Right renal cortex interstitium (tissue), 3 donors: ENCODE measurements at places on chromosomes 1 and 21. TPM values are rescaled to one million over a fixed set of nuclear protein-coding genes. Genes with fewer than 3 reads are reported as not detected.

DNA sequence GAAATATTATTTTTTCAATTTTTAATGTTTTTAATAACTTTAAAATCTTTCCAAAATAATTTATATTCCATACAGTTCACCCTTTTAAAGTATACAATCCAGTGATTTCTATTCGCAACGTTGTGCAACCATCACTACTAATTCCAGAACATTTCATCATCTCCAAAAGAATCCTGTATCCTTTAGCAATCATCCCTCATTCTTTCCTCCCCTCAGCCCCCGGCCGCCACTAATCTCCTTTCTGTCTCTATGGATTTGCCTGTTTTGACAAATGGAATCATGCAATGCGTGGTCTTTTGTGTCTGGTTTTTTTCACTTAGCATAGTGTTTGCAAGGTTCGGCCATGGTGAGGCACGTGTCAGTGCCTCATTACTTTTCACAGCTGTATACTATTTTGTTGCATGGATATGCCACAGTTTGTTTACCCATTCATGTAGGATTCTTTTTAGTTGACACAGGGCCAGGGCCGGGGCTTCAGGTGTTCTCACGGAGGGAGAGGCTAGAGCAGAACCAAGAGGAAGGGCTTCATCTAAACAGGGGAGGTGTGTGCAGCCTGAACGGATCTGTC, 40.6 kb upstream of the ZBTB40 start:
- DNase-seq, result no peak

- DNase-seq, result no peak
Measured at GRCh38 chr1:7847599-7847998, 5.3 kb downstream of the UTS2 start.

DNA sequence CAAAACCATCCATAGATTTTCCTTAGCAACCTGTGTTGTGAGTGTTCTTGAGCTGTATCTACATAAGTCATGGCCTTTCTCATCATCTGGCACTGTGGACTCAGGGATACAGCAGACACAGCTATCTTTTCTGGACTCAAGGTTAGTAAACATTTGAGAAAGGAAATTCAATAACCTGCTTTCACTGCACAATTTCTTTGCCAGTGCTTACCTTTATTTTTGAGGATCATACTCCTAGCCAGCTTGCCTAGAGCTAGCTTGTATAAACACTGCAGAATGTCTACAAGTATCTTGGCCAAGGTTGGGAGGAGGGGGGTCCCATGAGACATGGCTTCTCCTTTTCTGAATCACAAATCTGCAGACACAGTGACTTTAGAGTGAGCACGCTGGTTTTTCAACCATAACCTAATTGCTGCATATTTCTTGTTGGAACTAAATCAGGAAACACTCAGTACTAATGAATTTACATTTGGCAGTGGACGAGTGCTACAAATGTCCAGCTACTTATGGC, 27.2 kb downstream of the ADAMTS5 start:
- no peak for DNase-seq

MNDA gene
- polyA plus RNA-seq, result 4.1 TPM

DNA sequence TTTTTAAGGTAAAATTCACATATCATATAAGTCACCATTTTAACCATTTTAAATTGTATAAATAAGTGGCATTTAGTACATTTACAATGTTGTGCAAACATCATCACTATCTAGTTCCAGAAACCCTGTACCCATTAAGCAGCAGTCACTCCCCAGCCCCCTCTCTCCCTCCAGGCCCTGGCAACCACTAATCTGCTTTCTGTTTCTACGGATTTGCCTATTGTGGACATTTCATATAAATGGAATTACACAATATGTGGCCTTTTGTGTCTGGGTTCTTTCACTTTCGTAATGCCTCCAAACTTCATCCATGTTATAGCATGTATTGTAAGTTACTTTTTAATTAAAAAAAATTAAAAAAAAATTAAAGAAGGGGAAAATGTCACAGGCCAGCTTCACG, 58.0 kb upstream of the RAB3GAP2 start:
- DNase-seq, result no peak

DNA sequence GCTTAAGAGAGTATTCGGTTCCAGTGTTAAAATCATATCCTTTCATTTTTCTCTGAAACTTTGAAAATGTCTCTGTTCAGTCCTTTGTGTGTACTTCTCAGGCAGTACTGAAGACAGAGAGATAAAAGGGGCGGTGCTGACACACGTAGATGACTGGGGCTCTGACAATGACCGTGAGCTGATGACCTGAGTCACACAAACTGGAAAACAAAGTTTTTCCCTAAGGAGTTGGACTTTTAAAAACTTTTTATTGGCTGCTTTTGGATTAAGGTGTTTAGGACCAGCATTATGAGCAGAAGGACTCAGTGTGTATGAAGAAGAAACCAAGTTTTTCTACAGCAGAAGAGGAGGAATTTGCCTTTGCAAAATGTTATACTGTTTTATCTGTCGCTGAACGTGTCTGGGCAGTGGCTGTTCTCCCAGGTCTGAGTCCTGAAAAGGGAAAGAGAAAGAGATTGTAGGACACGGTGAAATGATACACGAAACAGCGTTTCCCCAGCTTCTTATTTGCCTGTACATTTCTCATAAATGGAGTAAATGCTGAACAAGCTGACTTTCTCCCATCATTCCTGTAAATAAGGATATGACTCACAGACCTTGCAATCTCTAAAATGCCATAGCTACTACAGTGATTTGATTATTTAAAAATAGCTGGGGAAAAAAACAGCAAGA, 51.5 kb downstream of the MAP3K7CL start:
- DNase-seq, result no peak

GRCh38 chr21:35473496-35473895, 424.4 kb upstream of the RUNX1 start:
- no peak for DNase-seq

DNA sequence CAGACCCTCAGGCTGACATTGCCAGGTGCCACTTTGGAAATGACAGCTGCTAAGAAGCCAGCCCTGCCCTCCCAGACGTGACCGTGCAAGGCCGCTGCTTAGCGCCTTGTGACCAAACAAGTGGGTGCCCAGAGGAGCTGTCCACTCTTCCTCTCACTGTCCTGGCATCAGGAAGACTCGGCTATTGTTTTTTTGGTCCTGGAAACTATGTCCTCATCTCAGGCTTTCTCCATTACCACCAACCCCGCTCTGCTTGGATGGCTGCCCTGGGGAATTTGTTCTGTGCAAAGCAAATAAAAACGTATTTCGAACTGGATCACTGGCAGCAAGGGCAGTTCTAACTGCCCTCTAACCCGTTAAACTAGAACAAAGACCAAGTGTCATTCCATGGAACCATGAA, 13.7 kb upstream of the TENT5C start:
- DNase-seq, result no peak

NR1I3 gene
- 4.1 TPM for polyA plus RNA-seq

GRCh38 chr1:10451287-10451686, 1.5 kb downstream of the CORT start:
- no peak for DNase-seq

RGSL1 gene
- 0.07 TPM for polyA plus RNA-seq

G0S2 gene
- 9.3 TPM for polyA plus RNA-seq

LHX8 gene
- polyA plus RNA-seq, result not detected

- DNase-seq, result no peak
Measured at GRCh38 chr1:154154534-154155191, at the start of gene NUP210L. Gene NUP210L, minus strand, starts transcription at chr1:154155073.

GRCh38 chr1:222583079-222583478, 6.7 kb downstream of the TAF1A start:
- DNase-seq, result no peak

DNA sequence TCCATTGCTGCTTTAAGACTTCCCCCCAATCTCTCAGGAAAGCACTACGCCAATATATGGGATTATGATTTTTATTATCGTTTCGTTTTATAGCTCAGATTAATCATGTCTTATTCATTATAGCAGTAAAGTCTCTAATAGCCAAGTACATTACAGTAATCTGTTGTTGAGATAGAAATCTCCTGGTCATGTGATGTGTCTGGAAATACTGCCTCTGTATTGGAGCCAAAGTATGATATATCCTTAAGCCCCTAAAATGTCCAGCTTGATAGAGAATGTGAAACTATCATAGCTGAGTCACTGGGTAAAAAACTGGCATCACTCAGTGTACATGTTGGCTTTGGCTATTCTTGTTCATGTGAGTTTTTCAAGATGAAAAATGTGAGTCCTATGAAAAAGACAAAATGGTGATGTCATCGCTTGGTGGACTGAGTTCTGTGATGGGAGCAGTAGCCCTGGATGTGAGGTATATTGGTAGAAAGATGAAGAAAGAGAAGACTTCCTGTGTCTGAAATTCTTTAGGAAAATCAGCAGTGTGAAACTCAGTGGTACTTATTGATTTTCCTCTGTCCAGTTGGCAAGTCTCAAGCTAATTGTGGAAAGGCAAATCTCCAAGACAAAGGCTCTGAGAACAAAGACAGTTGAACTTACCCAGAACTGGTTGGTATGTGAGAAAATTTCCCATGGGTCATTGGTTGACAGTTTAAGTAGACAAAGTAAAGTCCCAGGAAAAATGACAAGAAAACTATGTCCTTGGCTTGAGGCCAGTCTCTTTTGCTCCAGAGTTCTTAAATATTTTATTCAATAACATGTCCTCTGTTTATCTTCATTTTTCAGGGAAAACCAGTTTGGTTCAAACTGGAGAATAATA, 76.2 kb downstream of the BRINP2 start:
- no peak for DNase-seq

DNA sequence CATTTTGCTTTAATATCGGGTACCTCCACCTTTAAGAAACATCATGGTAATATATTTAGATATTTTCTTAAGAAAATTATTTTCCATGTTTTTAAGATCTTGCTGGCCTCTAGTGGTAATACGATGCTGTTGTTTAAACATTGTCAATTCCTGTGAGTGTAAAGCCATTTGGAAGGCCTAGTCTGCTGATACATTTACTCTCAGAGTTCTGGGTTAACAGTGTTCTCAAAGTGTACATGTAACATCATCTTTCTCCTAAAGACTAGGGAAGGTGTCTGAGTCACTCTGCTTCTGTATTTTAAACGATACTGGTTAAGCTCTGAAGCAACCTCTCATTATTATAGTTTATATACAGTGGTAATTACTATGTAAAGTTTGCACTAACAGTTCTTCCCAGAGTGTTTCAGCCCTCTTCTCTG, 189.1 kb downstream of the RASAL2 start:
- DNase-seq, result no peak

SLC30A2 gene
- polyA plus RNA-seq, result 4.9 TPM

GCSAML gene
- 0.69 TPM for polyA plus RNA-seq

- DNase-seq, result no peak
Measured at GRCh38 chr1:160101037-160101716, 2.8 kb upstream of the IGSF8 start.

GRCh38 chr1:13929313-13929712, 229.3 kb downstream of the PRDM2 start:
- DNase-seq, result no peak

GTF2B gene
- 55.4 TPM for polyA plus RNA-seq

- no peak for DNase-seq
Measured at GRCh38 chr1:212286556-212287131, 1.4 kb downstream of the PPP2R5A start.

- no peak for DNase-seq
Measured at GRCh38 chr1:14572861-14573260, 25.6 kb upstream of the KAZN start.

- DNase-seq, result no peak
Measured at GRCh38 chr1:3107201-3107600, 38.2 kb downstream of the PRDM16 start.

GRCh38 chr1:89523572-89524368, 859 bp upstream of the LRRC8B start:
- DNase-seq, result peak; percentile 61

GRCh38 chr1:7339953-7340352, 431.1 kb upstream of the VAMP3 start:
- no peak for DNase-seq

STMN1 gene
- 1,364 TPM for polyA plus RNA-seq

GRCh38 chr1:83620016-83620415, 378.9 kb downstream of the TTLL7 start:
- DNase-seq, result no peak

- no peak for DNase-seq
Measured at GRCh38 chr1:214380986-214381695, 100.2 kb downstream of the SMYD2 start.

DNA sequence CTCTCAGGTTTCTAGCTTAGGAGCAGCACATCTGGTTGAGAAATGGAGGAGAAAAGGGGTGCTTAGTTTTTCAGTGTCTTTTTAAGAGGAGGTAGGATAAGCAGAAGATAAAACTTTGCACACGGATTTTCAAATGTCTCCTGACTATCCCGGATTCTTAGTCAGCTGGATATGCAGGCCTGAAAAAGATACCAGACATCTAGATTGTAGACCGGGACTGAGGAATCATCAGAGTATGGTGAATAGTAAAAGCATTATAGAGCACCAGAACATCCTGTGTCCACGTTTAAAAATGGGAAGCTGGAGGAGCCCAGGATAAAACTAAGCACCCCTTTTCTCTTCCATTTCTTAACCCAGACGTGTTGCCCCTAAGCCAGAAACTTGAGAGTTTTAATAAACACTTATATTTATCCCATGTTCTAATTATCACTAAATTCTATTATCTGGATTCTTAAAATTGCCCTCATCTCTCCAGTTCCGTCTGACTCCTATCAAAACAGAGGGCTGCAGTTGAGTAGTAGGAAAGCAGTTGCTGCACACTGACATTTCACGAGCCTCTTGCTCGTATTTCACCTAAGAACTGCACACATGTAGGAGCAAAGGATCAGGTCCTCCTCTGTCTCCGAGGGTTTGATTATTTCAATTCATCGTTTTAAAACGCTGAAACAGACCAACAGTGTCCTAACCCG, 609 bp downstream of the PIGK start:
- DNase-seq, result peak; percentile 10

CLEC20A gene
- 0.37 TPM for polyA plus RNA-seq

DNA sequence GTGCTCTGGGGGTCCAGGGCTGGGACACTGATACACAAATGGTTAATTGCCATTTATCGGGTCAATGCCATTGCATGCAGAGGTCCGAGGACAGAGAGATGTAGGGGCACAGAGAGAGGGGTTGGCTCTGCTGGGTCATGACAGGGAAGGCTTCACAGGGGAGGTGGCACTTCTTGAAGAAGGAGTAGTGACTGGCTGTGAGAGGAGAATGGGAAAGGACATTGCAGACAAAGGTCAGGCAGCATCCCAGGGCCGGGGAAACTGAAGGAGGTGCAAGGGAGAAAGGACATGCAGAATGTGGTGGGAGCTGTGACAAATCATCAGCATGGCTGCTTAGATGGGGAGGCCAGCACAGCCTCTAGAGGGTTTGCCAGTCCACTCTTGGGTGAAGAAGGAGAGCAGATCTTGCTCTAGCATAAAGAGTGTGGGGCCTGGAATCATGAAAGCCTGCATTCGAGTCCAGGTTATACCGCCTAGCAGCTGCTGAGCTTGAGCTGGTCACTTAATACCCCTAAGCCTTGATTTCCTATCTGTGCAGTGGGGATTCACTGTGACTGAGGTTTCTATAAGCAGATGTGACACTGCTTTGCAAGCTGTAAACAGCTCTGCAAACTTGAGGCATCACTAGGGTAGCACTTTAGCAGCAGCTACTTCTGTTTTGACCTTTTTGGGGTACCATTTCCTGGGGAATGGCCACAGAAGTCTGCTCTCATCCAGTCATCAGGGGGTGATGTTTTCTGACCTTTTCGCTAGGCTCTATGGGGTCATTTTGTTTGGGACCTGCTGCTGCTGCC, 59.2 kb upstream of the EPS8L3 start:
- no peak for DNase-seq

S100A12 gene
- polyA plus RNA-seq, result 0.64 TPM

KRTAP11-1 gene
- not detected for polyA plus RNA-seq

FLAD1 gene
- 30.7 TPM for polyA plus RNA-seq

- no peak for DNase-seq
Measured at GRCh38 chr1:96482616-96483015, 239.0 kb upstream of the PTBP2 start.
